ENCODE measurements at places on chromosomes 16 and 17.

DNA sequence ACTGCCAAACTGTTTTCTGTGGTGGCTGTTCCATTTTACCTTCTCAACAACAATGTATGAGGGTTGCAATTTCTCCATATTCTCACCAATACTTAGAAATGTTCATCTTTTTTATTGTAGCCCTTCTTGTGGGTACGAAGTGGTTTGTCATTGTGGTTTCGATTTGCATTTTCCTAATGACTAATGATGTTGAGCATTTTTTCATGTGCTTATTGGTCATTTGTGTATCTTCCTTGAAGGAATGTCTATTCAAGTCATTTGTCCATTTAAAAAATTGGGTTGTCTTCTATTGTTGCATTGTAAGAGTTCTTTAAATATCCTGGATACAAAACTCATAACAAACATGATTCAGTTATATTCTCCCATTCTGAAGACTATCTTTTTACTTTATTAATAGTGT is 47.5 kb upstream of the CCL2 start:
- no peak for DNase-seq

GRCh38 chr17:55478971-55479370 is 32.3 kb downstream of the SMIM36 start:
- DNase-seq, result no peak

DNA sequence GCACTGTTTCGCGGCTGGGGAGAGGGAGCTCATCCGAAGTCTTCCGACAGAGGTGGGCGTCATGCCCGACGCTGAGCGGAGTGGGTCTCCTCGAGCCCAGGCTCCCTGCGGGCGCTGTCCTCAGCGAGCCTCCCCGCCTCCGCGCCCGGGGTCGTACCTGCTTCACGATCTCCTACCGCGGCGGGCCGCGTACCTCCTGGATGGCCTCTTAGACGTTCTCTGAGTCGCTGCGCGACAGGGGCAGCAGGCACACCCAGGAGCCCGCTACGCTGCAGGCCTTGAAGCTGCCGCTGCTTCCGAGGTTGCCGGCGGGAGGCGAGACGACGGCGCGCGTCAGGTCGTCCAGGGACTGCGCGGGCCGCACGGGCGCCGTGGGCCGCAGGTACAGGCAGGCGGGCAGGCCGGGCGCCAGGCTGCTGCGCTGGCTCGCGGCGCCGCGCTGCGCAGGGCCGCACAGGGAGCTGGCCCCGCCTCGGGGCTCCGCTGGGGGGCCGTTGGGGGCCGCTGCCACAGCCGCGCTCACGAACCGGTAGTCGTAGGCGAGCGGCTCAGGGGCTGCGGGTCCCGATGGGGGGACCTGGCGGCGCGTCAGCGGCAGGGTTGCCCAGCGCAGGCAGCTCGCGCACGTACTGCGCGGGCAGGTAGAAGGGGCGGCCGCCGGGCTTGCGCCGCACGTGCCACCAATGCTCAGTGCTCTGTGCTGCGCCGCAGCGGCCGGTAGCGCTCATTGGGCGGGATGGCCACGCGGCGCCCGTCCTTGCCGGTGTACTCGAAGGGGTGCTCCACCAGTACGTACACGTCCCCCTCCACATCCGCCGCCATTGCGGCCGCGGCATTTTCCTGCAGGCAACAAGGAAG is 116.4 kb upstream of the SMURF2 start:
- peak; percentile 25 for DNase-seq

- DNase-seq, result peak; percentile 65
These were observed 923 bp downstream of the GDPD3 start for GRCh38 chr16:30112197-30113030.

GRCh38 chr16:67883872-67884261 is 818 bp upstream of the NRN1L start:
- DNase-seq, result peak; percentile 77

- DNase-seq, result no peak
These were observed 89.3 kb upstream of the ZNF750 start for GRCh38 chr17:82929011-82929622.

DNA sequence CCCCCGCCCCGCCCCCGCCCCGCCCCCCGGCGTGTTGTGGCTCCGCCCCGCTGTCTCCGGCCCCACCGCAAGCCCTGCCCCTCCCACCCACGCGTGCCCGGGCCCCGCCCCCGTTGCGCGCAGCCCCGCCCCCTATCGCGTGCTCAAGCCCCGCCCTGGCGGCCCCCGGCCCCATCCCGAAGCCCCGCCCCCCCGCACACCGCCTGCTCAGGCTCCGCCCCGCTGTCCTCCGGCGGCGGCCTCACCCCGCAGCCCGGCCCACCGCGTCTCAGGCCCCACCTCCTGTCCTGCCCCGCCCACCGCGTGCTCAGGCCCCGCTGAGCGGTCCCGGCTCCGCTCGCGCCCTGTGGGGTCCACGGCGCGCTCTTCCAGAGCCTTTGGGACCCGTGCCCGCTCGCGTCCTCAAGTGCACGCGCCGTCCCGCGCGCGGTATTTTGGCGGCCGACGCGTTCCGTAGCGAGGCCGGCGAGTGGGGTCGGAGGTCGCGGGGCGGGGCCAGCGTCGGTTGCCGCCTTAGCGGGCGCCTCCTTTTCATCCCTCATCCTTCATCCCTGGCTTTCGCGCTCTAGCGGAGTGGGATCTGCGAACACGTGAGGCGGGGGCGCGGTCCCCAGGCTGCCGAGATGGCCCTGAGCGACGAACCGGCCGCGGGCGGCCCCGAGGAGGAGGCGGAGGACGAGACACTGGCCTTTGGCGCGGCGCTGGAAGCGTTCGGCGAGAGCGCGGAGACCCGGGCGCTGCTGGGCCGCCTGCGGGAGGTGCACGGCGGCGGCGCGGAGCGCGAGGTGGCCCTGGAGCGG is at the start of gene TBCD:
TBCD (plus strand) TSS at position 495 of the 800 bp plus-strand sequence; CDS start at position 624, 129 bp downstream.
- peak; percentile 88 for DNase-seq

GRCh38 chr17:18951941-18952842 is at the start of gene SLC5A10:
TSS of gene SLC5A10 (plus strand) at chr17:18952165. CDS start at chr17:18952206, 41 bp downstream.
- no peak for DNase-seq

DNA sequence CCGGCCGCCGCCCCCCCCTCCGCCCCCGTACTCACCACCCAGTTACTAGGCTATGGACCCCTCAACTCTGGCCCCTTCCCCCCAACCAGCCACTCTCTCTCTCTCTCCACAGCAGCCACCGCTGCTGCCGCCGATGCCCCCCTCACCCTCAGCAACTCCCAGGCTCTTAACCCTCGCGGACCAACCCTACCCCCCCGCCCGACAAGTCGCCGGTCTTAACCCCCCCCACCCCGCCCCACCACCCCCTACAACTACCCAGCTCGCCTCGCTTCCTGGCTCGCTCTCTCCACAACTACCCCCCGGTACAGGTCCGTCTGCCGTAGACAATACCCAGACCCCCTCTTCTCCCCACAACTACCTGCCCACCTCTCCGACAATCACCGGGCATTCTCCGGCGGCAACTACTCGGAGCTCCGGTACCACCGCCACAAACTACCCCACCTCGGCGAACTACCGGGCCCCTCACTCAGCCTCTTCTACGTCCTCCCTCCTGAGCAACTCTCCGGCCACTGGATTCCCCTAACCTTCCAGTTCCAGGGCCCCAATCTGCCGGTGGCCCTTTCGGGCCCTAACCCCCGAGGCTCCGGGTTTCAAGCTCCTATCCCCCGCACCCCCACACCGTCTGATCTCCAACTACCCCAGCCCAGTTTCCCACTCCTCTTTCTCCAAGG is 702 bp downstream of the PHF23 start:
- peak; percentile 39 for DNase-seq

DNA sequence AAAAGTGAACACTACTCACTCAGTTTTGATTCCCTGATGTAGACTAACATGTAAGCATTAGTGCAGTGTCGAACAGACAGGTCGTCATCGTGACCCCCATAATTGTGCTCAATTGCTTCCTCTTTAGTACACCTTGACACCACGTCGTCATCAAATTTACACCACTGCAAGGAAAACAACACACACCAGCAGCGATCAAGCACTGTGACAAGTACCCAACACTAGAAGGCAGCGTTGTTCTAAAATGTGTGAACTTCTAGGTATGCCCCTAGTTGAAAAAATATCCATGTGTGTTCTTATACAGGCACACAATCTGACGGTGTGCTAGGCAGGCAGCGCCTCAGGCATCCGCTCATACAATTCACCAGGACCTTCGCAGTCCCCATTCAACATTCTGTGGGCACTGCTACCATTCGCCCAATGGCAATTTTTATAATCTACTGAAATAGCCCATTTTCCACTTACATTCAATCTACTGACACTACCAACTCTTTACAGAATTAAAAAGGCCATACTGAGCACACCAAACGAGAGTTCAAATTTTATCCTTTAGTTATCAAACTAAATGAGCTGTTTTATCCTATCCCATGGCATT is 23.1 kb downstream of the LITAFD start:
- no peak for DNase-seq

DNA sequence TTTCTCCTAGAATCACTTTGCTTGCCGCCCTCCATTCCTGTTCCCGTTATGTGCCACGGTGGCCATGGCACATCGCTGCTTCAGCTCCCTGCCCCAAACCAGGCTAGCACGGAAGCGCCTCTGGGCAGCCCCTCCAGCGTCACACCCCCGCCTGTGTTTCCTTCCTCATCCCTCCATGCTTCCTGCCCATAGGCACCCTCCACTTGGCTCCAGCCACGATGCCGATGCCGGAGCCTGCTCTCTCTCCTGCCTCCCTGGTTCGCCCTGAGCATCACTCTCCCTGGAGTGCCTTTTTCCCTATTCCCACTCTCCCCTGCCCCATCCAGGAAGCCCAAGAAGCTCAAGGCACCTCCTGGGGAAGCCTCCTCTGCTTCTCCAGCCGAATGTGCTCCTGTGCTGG is 3.2 kb upstream of the ARHGAP23 start:
- no peak for DNase-seq

GRCh38 chr16:23521037-23521743 is 10.9 kb upstream of the GGA2 start:
- DNase-seq, result no peak

GRCh38 chr16:49782405-49782804 is 73.5 kb downstream of the ZNF423 start:
- no peak for DNase-seq

- DNase-seq, result no peak
These were observed 57.1 kb downstream of the SPECC1 start for GRCh38 chr17:20066253-20066652.

GRCh38 chr16:85296859-85297660 is 184.8 kb upstream of the CIBAR2 start:
- peak; percentile 57 for DNase-seq

GRCh38 chr16:70703041-70703834 is 17.4 kb upstream of the MTSS2 start:
- no peak for DNase-seq

GRCh38 chr17:13925579-13925978 is 143.7 kb upstream of the COX10 start:
- DNase-seq, result no peak

- DNase-seq, result no peak
These were observed 217.4 kb upstream of the PSMD7 start for GRCh38 chr16:74079232-74079586.

GRCh38 chr17:35934760-35935159 is 4.2 kb upstream of the RDM1 start:
- DNase-seq, result no peak

DNA sequence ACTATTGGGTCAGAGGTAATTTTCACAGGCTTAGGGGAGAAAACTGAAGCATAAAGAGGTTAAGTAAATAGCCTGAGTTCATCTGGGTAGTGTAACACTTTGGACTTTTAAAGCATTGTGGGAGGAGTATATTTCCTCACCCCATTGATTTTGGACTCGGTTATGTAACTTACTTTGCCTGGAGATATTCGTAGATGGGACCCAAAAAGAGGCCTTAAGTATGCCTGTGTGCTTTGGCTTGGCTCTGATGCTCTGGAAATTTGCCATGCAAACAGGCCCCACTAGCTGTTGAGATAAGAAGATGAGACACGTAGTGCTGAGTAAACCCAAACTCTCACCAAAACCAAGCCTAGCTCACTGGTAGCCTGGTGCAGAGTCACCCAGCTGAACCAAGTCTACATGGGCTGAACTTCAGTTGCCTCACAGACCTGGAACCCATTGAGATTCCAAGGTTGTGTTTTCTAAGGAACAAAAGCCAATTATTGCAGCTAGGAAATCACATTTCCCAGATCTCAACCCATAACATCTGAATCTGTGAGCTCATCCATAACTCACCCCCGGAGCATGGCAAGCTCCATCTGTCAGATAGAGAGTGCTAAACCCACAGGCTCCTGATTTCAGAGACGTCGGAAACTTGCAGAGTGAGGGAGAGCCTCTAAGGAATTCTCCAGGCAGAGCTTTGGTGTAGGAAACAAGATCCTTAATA is 536.0 kb upstream of the C16orf82 start:
- no peak for DNase-seq

- DNase-seq, result no peak
These were observed 1.5 kb upstream of the ARL5C start for GRCh38 chr17:39167476-39167875.

DNA sequence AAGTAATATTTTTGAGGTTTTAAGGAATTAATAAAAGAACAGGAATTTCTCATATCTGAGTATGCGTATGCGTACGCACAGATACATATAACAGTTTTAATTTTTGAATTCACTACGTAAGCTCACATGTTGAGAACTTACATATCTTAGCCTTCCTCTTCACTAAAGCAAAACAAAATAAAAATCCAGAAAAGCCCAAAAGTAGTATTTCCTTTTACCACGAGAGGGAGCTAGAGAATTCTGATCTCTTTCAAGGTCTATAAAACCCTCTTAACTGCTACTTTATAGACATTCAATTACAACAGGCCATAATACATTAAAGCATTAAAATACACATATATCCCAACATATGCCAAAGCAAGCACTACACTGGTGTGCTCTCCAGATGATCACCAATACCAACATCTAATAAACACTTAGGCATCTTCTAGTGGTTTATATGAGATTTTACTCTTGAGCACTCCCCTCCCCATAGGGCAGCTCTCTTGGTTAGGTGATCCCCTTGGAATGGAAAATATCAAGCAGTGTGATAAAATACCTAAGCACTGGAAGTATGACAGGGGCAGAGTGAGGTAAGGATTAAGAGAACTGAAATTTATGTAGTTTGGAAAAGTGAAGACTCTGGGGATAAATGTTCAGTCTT is 94.0 kb downstream of the SKAP1 start:
- DNase-seq, result no peak

- DNase-seq, result no peak
These were observed 924 bp downstream of the SMARCD2 start for GRCh38 chr17:63841350-63842172.

DNA sequence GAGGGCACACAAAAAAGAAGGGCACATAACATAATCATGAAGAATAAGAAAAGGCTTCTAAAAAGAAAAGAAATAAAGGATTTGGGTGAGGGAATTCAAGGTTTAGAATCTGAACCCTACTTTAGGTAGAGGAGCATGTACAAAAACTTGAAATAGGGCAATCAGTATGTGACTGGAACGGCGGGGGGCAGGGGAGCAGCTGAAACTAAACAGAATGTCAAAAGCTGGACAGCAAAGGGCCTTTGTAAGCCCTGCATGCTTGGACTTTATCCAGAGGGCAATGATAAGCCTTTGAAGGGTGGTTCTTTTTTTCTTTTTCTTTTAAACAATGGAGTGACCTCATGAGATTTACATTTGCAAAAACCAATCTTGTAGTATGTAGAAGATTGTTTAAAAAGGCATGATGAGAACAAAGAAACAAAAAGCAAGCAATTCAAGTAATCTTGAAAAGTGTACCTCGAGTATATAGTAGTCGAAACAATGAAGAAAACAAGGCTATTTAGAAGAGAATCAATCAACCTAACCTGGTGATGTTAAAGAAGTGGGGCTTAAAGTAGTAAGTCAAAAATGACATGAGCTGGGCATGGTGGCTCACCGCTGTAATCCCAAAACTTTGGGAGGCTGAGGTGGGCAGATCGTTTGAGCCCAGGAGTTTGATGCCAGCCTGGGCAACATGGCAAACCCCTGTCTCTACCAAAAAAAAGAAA is 46.7 kb upstream of the ANKFY1 start:
- DNase-seq, result no peak

GRCh38 chr16:11211061-11211976 is 44.7 kb downstream of the SOCS1 start:
- no peak for DNase-seq

- no peak for DNase-seq
These were observed 23.4 kb downstream of the NME2 start for GRCh38 chr17:51189628-51190027.
